Astrocyte of the spinal cord (primary cell): ENCODE measurements at places on chromosomes 2 and 18.

GRCh38 chr18:48961547-48961946, 10.8 kb upstream of the SMAD7 start:
- DNase-seq: no peak

GRCh38 chr2:70570041-70570661, 16.5 kb upstream of the TGFA start:
- no peak for DNase-seq

DNA sequence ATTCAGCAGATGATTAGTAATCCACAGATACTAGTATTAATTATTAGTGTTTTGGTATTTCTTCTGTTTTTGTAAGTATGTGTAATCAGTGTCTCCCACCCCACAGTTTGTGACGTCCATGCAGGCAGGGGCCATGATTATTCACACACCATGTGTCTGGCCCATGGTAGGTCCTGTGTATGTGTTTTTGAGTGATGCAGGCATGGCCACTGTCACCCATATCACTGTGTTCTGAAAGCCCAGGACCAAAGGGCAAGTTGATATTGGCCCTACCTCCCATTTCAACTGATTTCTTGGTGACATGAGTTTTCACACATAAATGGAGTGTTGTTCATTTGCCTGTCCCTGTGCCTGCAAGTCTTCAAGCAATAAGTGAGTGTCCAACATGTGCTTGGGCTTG, 104.0 kb downstream of the TSHZ1 start:
- DNase-seq: no peak

GRCh38 chr2:43818761-43819160, 19.9 kb downstream of the ABCG5 start:
- peak; percentile 34 for DNase-seq

DNA sequence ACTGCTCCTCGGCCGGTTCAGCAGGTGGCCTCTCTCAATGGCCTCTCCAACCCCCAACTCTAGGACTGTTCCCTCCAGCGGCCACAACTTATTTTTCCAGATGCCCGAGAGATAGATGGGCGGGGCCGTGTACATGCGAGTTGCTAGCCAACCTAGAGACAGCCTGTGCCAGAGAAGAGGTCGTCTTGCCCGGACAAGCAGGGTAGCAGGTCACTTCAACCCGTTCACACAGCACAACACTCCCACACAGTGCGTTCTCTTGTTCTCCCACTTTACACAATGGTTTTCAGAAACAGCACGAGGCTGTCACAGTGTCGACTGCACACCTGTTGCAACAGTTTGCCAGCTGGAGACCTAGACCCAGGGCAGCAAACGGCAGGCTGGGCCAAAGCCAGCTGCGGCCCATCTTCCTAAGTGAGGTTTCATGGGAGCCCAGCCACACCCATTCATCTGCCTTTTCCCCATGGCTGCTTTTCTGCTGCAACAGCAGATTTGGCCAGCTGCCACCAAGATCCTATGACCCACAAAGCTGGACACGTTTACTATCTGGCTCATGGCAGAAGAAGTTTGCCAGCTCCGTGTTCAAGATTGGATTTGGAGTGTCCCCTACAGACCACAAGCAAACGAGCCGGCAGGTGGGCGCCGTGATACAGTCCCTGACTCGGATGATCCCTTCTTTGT, 7.3 kb upstream of the PRLH start:
- DNase-seq: peak; percentile 58

- no peak for DNase-seq
Observed at GRCh38 chr18:65906621-65907034, 155.8 kb downstream of the CDH7 start.

- peak; percentile 76 for DNase-seq
Observed at GRCh38 chr2:11802782-11803191, 56.4 kb downstream of the LPIN1 start.

- DNase-seq: no peak
Observed at GRCh38 chr2:102041351-102041750, 49.6 kb downstream of the IL1R2 start.

- DNase-seq: no peak
Observed at GRCh38 chr2:210654091-210654490, 97.7 kb downstream of the CPS1 start.

DNA sequence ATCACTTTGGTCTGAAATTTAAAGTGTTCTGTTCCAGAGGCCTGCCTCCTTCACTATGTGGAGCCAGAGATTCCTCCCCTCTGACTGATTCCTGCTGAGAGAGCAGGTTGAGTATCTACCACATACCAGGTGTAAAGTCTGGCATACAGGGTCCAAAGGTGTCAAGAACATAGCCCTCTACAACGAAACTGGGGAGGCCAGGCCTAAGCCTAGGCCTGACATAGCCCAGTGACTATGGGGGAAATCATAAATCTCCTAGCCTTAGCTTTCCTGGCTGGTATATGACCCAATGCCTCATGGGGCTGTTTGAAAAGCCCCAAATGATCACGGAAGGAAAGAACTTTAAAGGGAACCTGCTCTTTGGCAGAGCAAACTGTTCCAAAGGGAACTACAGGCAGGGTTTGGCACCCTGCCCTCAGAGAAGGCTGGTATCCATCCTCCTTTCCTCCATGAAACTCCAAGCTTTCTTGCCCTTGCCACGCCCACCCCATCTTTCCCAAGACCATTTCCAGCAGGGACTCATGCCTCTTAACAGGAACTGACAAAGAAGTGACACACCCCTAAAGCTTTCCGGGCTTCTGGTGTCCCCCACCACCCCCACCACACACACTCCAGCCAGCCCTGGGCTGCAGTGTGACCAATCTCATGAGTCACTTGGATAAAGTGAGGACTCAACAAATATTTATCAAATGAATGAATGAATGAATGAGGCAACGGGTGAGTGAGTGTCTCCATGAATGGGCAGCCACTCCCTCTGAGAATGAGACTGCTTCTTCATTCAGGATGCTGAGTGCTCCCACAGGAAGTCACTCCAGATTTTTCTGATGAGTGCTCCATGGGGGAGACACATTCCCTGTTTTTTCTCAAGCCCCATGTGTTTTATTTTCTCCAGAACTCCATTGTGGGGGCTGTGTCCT, 114.5 kb upstream of the STPG4 start:
- DNase-seq: peak; percentile 96

- no peak for DNase-seq
Observed at GRCh38 chr18:49487711-49488310, 777 bp upstream of the C18orf32 start.

GRCh38 chr18:75338631-75339030, 88.9 kb downstream of the SMIM21 start:
- DNase-seq: no peak

DNA sequence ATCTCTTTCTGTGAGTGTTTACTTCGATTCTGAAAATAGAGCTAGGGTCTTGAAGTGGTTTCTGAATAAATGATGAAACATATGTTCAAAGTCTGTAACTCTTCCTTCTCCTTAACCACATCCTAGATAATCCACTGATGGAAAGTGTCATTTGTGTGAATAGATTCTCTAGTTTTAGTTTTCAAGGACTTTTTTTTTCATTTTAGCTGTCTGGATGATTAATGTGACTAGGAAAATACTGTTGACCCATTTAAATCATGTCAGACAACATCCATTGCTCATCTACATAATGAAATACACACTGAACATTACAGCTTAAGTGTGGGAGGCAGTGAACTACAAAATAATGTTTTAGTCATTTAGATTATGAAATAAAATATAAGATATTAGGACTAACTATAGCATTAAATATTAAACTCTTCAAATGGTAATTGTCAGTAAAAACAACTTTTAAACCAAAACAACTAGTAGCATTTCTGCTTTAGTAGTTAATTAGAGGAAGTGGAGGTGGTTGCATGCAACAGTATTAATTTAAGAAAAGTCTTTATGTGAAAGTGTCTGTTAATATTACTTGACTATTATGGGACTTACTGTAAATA, 39.1 kb upstream of the DLX1 start:
- no peak for DNase-seq

DNA sequence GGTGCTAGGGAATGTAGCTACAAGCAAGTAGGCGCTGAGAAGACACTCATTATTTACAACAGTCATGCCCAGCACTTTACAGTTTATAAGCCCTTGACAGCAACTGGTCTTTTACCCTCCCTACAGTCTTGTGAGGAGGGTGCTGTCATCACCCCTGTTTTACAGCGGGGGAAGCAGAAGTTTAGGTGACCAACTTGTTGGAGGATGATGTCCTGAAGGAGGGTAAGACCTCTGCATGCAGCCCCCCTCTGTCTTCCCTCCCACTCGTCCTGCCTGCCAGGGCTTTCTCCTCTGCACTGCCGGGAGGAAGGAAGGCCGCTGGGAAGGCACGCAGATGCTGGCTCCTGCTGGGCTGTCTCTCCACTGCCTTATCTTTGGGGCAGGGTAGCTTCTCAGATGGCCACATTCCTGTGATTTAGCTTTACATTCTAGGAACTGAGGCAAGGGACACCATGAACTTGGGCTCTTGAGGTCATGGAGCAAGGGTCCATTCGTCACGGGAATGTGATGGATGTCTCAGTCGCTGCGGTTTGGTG, 972 bp downstream of the IL1R1 start:
- peak; percentile 52 for DNase-seq

GRCh38 chr2:178403671-178404306, 47.2 kb downstream of the PRKRA start:
- DNase-seq: no peak

- DNase-seq: no peak
Observed at GRCh38 chr2:210046851-210047500, 44.5 kb downstream of the RPE start.

DNA sequence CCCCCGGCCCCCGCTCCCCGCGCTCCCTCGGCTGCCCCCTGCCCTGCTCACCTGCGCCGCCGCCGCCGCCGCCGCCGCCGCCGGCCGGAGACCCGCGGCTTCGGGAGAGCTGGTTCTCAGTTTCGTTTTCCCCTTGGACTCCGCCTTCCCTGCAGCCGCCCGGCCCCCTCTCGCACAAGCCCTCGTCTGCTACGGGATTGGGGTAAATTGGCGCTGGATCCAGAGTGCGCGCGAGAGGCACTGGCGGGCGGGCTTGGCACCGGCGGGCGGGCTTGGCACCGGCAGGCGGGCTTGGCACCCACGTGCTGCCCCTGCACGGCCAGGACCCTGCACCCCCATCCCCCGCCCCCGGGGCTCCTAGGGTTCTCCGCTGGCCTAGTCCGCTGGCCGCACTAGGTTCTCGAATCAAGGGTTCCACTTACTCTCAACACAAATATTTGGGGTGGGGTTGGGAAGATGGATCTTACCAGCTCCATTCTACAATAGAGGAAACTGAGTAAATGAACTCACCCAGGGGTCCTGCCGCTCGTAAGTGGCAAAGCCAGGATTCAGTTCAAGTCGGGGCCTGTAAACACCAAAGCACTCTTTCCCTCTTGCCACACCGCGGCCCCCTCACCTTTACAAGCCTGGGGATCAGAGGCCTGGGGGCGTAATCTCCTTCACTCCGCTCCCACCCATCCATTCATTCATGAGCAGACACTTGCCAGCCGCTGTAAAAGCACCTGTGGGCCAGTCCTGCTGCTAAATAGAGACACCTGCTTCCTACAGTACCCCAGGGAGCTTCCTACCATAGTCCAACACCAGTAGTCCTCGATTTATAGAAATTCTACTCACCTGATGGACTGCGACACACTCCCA, at the start of gene EIF2AK2:
EIF2AK2 (minus strand) TSS at position 124 of the 858 bp plus-strand sequence. CDS start 9,174 bp downstream, outside the sequence.
- DNase-seq: peak; percentile 84

- no peak for DNase-seq
Observed at GRCh38 chr2:27461118-27461517, 18.9 kb downstream of the KRTCAP3 start.

- DNase-seq: peak; percentile 19
Observed at GRCh38 chr2:71455741-71456569, 2.6 kb downstream of the DYSF start.

DNA sequence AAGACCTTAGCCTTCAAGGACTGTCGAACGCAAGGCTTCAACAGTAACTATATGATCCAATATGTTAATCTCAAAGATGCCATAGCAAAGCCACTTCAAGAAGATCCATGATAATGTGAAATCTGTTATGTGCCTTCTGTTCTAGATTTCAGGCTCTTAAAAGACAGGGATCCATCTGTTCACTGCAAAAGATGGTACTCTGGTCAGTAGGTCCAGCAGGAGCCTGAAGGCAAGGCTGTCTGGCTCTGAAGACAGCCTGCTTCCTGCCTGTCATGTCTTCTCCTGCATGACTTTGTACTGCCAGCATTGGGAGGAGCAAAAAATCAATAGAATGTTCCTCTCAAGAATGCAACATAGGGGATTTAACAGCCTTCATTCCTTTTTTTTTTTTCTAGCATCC, 270.8 kb upstream of the PARD3B start:
- no peak for DNase-seq
